H1 (cell line): ENCODE measurements at places on chromosomes 5 and 9. TPM values are rescaled to one million over a fixed set of nuclear protein-coding genes. Genes with fewer than 3 reads are reported as not detected.

DNA sequence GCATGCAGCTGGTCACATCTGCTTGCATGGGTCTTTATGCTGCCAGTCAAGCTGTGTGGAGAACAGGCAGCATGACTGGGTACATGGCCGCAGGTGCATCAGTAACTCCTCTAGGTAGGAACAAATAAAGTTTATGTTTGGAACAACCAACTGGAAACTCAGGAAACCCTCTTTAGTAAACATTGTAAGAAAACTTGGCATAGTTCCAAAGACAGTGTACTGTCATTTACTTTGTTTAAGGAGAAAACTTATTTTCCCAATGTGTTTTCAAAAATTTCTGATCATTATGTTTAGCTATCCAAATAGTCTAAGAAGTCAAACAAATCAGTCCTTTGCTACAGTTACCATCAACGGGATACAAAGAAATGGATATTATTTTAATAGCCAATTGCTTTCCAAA lies 386.0 kb downstream of the CHSY3 start:
- H3K27me3 ChIP-seq = no peaks in the 10 kb centered on the region
- no peak overlapping the region for H3K4me3 ChIP-seq
- no peaks in the 10 kb centered on the region for H3K36me3 ChIP-seq
- DNase-seq = no peak
- H3K4me1 ChIP-seq = no peaks in the 10 kb centered on the region
- no peak overlapping the region for H3K27ac ChIP-seq

DNA sequence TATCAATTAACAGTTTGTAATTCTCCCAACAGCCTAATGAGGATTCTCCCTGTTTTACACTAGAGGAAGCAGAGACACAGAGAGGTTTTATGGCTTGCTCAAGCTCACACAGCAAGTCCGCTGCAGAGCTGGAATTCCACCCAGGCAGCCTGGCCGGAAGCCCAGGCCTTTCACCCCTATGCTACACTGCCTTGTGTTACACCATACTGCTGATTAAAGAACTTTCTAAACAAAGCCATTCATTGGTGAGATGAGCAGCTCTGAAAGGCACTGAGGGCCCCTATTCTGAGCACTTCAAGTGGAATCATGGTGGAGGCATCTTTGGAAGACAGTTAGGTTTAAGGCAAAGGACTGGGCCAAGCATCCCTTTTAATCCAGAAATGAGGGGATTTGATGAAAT lies 14.7 kb upstream of the LARP1 start:
- H3K27me3 ChIP-seq = no peaks in the 10 kb centered on the region
- H3K36me3 ChIP-seq = no peaks in the 10 kb centered on the region
- H3K4me1 ChIP-seq = no peaks in the 10 kb centered on the region
- H3K4me3 ChIP-seq = no peak overlapping the region
- no peak for DNase-seq

GRCh38 chr9:86287013-86287412 lies 4.7 kb upstream of the ISCA1 start:
- no peak overlapping the region for H3K4me3 ChIP-seq
- DNase-seq = no peak
- H3K27ac ChIP-seq = 0 out of 2 replicates have a peak overlapping the region, but pooled peaks have one; percentile 42
- H3K27me3 ChIP-seq = no peaks in the 10 kb centered on the region
- no peaks in the 10 kb centered on the region for H3K4me1 ChIP-seq
- no peaks in the 10 kb centered on the region for H3K36me3 ChIP-seq

DNA sequence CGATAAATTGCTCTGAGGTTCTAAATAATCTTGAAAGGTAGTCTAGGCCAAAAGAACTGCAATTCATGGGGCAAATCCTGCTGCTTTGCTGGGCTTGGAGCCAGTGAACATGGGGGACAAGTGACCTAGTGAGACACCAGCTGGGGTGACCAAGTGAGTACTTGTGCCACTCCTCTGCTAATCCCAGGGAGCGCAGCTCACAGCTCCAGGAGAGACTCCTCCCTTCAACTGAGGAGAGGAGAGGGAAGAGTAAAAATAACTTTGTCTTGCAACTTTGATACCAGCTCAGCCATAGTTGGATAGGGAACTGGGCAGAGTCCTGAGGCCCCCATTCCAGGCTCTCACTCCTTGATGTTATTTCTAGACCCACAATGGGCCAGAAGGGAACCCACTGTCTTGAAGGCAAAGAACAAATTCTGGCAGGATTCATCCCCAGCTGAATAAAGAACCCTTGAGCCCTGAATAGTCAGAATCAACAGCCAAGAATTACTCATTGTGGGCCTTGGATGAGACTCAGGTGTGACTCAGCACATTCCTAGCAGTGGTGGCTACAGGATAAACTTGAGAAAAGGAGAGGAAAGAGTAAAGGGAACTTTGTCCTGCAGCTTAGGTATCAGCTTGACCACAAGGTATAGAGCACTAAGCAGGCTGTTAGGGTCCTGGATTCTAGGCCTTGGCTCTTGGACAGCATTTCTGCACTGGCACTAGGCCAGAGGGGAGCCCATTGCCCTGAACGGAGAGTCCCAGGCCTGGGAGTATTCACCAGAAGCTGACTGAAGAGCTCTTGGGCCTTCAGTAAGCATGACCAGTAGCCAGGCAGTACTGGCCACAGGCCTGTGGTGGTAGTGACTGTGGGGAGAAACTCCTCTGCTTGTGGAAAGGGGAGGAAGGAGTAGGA lies 288.3 kb upstream of the CDH18 start:
- DNase-seq = no peak
- no peaks in the 10 kb centered on the region for H3K36me3 ChIP-seq
- peaks cover 2% of the 10 kb centered on the region for H3K27me3 ChIP-seq
- H3K4me1 ChIP-seq = no peaks in the 10 kb centered on the region
- no peak overlapping the region for H3K27ac ChIP-seq

GRCh38 chr5:180290568-180291233 lies 1.2 kb downstream of the MAPK9 start:
- DNase-seq = no peak
- peak overlapping the region; percentile 66 for H3K4me3 ChIP-seq
- H3K27me3 ChIP-seq = no peaks in the 10 kb centered on the region
- no peaks in the 10 kb centered on the region for H3K4me1 ChIP-seq
- no peak overlapping the region for H3K27ac ChIP-seq

- H3K27ac ChIP-seq = no peak overlapping the region
- DNase-seq = no peak
These were observed 13.3 kb downstream of the SLC25A46 start for GRCh38 chr5:110751902-110752762.

- H3K4me3 ChIP-seq = no peak overlapping the region
- no peaks in the 10 kb centered on the region for H3K36me3 ChIP-seq
- H3K27me3 ChIP-seq = no peaks in the 10 kb centered on the region
- no peak for DNase-seq
- H3K27ac ChIP-seq = no peak overlapping the region
These were observed 240.2 kb downstream of the ARHGAP26 start for GRCh38 chr5:143010351-143010750.

DNA sequence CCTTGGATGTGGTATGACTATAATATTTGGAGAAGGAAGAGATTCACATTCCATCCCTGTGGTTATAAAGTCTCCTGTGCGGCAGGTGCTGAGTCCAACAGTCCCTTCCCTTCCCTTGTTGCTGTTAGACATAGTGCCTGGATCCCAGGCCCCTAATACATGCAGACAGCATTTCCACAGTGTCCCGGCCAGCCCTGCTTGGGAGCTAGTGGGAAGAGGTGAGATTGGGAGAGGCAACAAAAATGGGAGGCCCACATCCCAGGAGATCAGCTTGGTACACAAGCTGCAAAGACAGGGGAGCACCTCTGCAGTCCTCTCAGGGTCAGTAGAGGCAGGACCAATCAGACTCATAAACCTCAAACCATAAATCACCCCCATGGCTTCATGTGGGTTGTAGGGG lies 3.3 kb upstream of the NEURL1B start:
- H3K4me1 ChIP-seq = no peaks in the 10 kb centered on the region
- H3K27ac ChIP-seq = no peak overlapping the region
- peaks cover 13% of the 10 kb centered on the region for H3K27me3 ChIP-seq
- H3K4me3 ChIP-seq = no peak overlapping the region
- DNase-seq = no peak

- H3K27ac ChIP-seq = no peak overlapping the region
- no peaks in the 10 kb centered on the region for H3K4me1 ChIP-seq
- no peak overlapping the region for H3K4me3 ChIP-seq
- H3K36me3 ChIP-seq = no peaks in the 10 kb centered on the region
These were observed 228.9 kb downstream of the KIAA0825 start for GRCh38 chr5:94389515-94389899.

DNA sequence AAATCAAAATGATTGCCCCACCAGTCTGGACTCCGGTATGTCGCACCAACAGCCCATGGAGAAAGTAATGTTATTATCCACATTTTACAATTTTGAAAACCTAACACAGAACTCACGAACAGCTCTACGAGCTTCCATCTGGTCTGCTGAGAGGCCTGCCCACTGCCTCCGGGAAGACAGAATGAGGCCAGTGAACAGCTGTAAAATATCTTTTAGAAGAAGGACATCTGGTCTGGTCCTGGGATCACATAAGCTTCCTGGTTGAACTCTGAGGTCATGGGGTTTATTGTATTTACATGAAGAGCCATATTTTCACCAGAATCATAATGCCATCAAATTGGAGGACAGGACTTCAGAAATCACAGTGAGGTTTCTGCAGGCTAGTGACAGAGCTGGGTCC lies 89.0 kb downstream of the FRMD3 start:
- no peaks in the 10 kb centered on the region for H3K36me3 ChIP-seq
- H3K4me1 ChIP-seq = no peaks in the 10 kb centered on the region
- H3K4me3 ChIP-seq = no peak overlapping the region
- no peak for DNase-seq
- no peak overlapping the region for H3K27ac ChIP-seq

Gene ZCCHC9
- 28.9 and 33.6 TPM in 2 replicates for total RNA-seq

Gene FGF18
- total RNA-seq = 0.63 and 1.3 TPM in 2 replicates

Gene TMOD1
- total RNA-seq = 0.88 and 1.1 TPM in 2 replicates

Gene ANKRD34B
- 5.3 and 6.3 TPM in 2 replicates for total RNA-seq
